ENCODE measurements at places on chromosomes 16 and 17.
A peak's percentile ranks its signal among the peaks of the same experiment; 100 is the strongest.

DNA sequence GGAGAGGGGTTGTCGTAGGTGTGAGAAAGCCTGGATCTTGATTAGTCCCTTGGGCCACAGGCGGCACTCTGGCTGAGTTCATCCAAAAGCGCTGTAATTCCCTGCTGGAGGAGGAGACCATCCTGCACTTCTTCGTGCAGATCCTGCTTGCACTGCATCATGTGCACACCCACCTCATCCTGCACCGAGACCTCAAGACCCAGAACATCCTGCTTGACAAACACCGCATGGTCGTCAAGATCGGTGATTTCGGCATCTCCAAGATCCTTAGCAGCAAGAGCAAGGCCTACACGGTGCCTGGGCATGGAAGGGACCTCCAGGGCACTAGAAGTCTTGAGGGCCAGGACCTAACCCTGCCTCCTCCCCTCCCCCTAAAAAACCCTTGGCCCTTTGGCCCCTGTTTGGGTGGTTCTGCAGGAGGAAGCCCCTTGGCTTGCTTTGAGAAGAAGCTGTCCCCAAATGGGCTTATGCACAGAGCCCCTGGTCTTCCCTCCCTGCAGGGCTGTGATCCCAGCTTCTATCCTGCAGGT lies 6.2 kb downstream of the NEK8 start:
- no peak for DNase-seq

GRCh38 chr16:87728026-87728425 lies 37.8 kb downstream of the KLHDC4 start:
- DNase-seq, result no peak

DNA sequence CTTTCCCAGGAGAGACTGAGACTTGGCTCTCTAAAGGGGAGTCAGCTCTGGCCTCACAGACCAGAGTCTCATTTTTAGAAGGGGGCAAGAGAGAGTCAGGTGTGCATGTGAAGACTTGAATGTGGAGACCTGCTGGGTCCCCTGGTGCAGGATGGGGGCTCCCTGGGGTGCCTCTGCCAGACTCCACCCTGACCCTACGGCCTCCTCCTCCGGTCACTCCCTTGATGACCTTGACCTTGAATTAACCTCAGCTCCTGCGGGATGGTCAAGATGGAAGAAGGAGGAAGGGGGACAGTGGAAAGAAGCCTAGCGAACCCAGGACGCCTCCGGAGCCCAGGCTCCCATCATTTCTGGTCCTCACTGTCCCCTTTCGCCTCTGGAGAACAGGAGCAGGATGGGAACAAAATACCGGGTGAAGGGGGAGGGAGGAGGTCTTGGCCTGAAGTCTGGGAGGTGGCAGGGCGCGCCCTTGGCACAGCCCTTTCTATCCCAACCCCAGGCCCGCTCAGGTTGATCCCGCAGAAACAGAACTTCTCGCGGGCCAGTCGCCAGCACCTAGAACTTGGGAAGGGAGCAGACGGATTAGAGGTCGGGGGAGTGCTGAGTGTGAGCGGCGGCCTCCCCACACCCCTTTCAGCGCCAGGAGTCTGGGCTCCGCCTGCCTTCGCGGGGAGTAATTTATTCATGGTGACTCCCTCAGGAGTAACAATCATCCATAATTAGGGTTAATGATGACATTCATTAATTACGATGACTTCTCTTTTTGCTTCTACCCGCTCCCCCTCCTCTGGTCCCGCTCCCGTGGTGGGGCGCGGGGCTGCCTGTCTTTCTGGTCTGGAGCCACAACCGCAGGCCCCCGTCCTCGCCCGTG lies 1.6 kb downstream of the STAC2 start:
- DNase-seq, result no peak

GRCh38 chr16:30786115-30786935 lies 680 bp downstream of the ZNF629 start:
- peak; percentile 27 for DNase-seq

DNA sequence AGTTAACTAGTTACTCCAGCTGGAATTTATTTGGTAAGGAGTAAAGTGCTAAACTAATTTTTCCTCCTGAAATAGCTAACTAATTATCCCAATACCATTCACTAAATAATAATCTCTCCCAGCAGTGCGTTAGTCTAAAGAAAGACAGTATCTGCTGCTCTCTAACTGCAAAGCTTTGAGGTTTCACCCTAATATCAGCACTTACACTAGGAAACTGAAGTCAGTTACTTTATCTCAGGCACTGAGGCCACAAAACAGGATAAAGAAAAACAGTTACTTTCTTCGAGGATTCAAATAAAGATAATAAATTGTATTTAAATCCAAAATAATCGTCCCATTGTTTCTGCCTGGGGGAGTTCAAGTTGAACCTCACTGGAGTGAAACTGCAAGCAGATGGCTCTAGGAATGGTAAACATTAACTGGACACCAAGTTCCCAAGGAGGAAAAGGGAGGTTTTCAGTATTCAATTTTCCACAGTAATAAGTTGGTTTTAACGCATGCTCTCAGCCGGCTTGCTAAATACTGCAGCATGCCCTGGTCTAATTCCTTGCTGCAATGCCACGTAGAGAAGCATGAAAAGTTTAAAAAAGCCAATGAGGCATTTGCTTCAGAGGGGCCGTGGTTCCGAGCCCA lies 20.0 kb upstream of the FOXJ1 start:
- DNase-seq, result no peak

- DNase-seq, result no peak
Measured at GRCh38 chr17:18089613-18090012, 1.9 kb downstream of the DRG2 start.

GRCh38 chr17:72386619-72387237 lies 265.9 kb downstream of the SOX9 start:
- no peak for DNase-seq

- DNase-seq, result no peak
Measured at GRCh38 chr16:84780544-84781376, 39.0 kb upstream of the CRISPLD2 start.

DNA sequence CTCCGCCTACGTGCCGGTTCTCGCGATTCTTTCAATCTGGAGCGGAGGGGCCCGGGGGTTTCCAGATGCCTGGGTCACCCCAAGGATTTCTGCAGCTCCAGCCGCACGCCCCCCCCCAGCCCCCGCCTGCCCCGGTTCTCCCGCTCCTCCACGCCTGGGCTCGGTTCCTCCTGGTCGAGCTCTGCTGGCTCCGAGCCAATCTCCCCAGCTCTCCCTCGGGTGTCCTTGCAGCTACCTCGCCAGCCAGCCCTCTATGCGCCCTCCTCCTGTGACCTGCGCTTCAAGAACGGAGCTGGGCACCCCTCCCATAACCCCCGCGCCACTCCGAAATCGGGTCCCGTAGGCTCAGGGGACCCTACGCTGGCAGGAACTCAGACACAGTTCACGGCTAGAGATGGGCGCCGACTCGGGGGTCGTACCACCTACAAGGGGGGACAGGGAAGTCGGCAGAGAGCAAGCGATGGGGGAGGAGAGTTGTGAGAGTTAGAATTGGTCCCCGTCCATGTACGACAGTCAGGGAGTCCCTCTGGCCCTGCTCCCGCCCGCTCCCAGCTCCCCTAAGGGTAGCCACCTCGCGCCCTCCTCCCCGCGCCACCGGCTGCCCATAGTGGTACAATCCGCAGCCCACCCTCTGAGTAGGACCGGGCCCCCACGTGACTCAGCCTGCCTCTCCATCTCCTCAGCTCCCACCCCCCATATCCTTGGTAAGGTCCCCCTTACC lies 961 bp downstream of the FGF11 start:
- peak; percentile 83 for DNase-seq

GRCh38 chr17:5234645-5235576 lies at the start of gene SCIMP:
TSS of gene SCIMP (minus strand) at chr17:5234860. CDS start at chr17:5234755, 105 bp downstream.
- peak; percentile 50 for DNase-seq

DNA sequence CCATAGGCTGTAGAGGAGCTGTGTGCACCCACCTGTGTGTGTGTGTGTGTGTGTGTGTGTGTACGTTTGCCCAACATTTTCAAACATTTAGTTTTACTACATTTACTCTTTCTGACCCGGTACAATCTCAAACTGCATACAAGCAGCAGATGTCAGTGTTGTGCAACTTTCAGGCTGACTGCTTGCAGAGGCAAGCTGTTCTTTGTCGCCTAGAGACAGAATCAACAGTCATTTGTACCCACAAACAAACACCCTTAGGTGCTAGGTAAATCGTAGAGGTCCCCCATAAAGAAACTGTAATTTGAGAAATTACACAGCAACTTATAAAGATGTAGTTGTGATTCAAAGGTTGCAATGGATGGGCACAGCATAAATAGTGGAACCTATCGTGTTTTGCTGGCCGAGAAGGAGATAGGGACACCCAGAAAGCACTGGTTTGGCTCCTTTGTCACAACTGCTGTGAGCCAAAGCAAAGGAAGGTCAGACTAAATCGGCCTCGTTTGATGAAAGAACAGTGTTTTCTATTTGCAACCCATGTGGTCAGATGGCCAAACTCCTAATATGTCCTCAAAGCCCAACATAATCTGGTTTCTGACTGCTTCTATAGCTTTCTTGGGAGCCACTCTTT lies 478.4 kb downstream of the TOX3 start:
- no peak for DNase-seq

- no peak for DNase-seq
Measured at GRCh38 chr17:77125432-77125901, 15.3 kb upstream of the SEC14L1 start.

DNA sequence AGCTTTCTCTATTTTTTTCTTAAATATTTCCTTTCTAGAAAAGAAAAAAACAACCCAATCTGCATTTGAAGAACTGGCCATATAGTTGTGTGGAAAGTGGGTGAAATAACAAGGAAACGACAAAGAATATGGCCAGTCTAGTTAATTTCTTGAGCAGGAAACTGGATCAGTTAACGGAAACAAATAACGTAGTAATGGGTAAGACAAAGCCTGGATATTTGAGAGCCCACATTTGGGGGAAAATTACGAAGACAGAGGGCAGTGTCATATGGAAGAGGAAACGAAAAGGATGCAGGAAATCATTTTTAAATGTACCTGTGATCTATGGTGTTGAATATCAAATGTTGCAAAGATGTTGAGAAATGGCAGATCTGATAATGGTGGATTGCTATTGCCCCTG lies 78.6 kb downstream of the HS3ST3A1 start:
- DNase-seq, result no peak

GRCh38 chr16:87979352-87979751 lies 28.1 kb downstream of the BANP start:
- no peak for DNase-seq

DNA sequence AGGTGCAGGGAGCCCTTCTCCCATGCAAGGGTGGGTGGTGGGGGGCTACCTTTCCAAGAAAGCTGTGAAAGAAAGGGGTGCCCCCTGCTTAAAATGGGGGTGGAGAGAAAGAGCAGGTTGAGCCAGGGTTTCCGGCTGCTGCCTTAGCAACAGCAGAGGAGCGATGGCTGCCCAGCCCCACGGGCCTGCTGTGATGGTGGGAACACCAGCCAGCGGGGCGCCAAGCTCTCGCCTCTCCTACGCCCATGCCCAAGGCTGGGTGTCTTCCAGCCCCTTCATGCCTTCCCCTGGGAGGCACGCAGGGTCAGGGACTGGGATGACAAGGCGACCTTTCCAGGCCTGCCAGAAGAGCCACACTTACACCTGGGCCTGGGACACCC lies 3.0 kb downstream of the FMNL1 start:
- no peak for DNase-seq

DNA sequence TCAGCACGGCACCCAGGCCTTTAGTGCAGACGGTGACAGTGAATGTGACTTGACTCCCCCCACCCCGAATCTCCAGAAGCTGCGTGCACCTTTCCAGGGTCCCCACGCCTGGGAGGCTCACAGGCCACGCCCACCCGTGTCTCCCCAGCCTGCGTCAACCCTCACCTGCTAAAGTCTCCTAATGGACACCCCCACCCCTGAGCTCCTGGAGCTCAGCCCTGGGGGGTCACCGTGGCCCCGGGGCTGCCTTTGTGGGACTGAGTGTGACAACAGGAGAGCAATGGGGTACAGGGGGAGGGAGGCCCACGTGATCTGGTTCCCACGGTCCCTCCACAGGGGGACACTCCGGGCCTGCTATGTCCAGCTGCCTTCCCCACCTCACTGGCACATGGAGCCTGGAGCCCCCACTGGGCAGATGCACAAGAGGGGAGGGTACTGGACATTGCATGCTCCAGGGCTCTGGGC lies 7.4 kb upstream of the FASN start:
- no peak for DNase-seq

GRCh38 chr17:78258323-78259191 lies 27.1 kb downstream of the TMEM235 start:
- no peak for DNase-seq

GRCh38 chr17:10147040-10147439 lies 51.4 kb downstream of the GAS7 start:
- DNase-seq, result no peak

GRCh38 chr16:4895366-4895765 lies 41.6 kb downstream of the PPL start:
- DNase-seq, result no peak

- no peak for DNase-seq
Measured at GRCh38 chr16:65665586-65665985, 543.7 kb upstream of the CDH11 start.

DNA sequence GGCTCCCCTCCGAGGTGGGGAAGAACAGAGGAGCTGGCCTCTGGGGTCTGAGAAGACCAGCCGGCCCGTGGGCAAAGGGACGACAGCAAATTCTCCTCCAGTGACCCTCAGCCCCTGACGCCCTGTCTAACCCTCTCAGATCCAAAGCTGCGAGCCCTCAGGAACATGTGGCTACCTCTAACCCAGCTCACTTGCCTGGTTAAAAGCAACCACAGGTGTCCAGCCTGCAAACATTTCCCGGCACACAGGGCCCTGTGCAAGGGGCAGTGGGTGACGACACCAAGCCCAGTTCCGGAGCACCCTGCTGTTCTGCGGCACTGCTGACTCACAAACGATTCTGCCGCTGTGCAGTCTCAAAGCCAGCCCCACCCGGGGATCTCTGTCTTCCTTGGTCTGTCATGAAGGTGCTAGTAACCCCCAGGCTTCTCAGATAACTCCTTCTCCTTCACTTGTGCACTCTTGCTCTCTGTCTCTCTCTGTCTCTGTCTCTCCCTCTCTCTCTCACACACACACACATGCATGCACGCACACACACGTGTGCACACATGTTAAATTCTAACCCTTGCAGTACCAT lies 23.0 kb downstream of the WNT3 start:
- DNase-seq, result no peak

GRCh38 chr17:69175625-69176456 lies 34.1 kb upstream of the ABCA6 start:
- no peak for DNase-seq

- no peak for DNase-seq
Measured at GRCh38 chr16:27960619-27961295, 102.8 kb downstream of the GSG1L start.

GRCh38 chr16:352547-353403 lies at the start of gene AXIN1:
TSS of gene AXIN1 (minus strand) at chr16:352723. CDS start at chr16:347025, 5,698 bp downstream.
- DNase-seq, result peak; percentile 100

Data from pancreas (tissue), 10 donors.